Left forelimb (tissue), 1 donor: ENCODE measurements at places on chromosomes 6 and 20.
A peak's percentile ranks its signal among the peaks of the same experiment; 100 is the strongest.

GRCh38 chr6:137013738-137014602, 30.8 kb downstream of the IL20RA start:
- DNase-seq = no peak

DNA sequence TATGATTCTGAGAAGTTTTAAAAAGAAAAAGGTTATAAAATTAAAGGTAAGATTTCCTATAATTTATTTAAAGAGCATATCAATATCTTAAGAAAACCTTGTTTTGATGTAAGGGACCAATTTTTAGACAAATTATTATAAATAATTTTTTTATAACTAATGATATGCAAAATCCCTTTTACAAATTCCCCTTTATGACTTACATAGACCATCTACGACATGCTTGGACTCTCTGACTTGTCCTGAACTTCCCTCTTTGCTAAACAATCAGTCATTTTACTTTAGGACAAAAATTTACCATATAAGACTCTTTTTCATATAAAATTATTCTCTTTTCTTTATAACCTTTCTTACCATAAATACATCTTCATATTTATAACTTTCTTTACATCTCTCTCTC, 15.3 kb upstream of the ANGPT4 start:
- no peak for DNase-seq

GRCh38 chr20:56428881-56429280, 16.8 kb downstream of the CASS4 start:
- DNase-seq = no peak

- no peak for DNase-seq
These were observed 14.2 kb upstream of the SHLD1 start for GRCh38 chr20:5735845-5736510.

- DNase-seq = peak; percentile 81
These were observed 29.5 kb downstream of the SNX5 start for GRCh38 chr20:17938871-17939619.

GRCh38 chr20:53138454-53139262, 166.5 kb downstream of the TSHZ2 start:
- no peak for DNase-seq

DNA sequence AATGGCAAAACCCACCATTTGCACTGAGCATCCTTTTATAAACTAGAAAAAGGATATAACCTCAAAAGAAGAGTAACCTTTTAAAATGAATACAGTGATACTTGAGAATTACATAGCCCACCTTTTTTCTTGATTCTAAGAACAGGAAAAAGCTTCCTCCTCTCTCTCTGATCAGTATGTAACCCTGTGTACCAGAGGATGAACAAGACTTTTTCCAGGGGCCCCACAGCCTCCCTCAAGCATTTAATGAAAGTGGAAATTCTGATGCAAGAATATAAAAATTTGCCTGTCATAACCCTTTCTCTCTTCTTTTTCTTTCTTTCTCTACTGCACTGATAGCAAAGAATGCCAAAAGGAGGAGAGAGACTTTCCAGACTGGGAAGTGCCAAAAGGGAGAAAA, 64.2 kb upstream of the BTN3A2 start:
- no peak for DNase-seq

DNA sequence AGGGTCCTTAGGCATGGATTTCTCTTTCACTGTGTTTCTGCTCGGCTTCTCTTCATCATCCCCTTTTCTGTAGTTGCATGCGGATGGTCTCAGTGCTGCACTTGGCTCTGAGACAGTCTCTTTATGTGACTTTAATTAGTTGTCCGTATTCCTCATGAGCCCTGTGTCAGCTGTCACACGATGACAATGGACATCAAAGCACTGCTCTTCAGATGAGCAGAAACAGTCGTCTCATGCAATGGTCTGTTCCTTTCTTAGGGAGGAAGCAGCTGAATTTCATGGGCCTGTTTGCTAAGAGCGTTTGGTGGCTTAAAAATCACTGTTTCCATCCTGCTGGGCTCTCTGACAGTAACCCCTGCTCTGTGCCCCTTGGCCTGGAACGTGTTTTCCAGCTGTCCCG, 64.9 kb downstream of the SYTL3 start:
- DNase-seq = no peak

- no peak for DNase-seq
These were observed 13.1 kb downstream of the DNPH1 start for GRCh38 chr6:43216200-43216599.

DNA sequence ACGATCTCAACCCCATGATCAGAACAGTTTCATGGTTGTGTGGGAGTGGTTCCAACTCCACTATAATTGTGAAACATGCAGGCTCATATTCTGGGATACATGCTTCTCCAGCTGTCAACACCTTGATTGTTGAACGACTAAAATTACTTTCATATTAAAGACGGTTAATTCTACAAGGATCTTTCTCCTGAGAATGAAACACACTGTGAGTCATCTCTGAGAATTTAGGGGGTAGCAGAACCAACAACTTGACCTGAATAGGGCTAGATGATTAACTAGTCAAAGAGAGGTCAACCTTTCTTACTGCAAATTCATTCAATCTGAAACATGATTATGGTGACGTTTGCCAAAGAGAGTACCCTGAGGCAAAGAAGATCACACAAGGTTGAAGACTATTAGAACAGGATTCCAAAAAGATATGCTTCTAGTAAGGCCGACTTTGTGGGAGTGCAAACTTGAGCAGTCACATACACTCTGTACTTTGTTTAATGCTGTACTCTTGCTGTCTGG, 175.2 kb upstream of the CITED2 start:
- no peak for DNase-seq

- DNase-seq = no peak
These were observed 48.8 kb downstream of the ERMARD start for GRCh38 chr6:169800116-169800667.

DNA sequence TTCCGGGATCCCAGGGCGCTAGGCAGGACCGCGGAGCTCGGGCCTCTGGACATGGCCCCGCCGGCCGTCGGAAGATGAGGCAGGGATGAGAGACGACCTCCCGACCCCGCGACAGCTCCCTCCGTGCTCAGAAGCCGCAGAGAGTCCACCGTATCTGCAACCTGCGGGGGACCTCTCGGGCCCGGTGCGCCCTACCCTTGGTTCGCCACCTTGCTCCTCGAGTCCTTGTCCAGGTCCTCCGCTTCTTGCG, 301 bp downstream of the PPP1R3D start:
- DNase-seq = no peak

DNA sequence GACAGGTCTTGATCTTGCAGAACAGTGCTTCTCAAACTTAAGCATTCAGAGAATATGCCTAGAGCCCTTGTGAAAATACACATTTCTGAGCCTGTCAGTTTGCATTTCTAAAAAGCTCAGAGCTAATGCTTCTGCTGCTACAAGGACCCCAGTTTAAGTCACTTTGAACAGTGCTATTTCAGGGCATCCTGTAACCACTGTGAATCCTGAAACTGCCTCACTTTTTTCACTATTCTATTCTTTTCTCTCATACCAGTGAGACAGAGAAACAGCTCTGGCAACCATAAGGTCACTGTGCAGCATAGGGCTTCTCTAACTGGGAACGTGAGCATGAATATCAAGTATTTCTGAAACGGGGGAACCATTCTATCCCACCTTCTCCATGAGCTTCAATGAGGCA, 51.2 kb downstream of the LGSN start:
- no peak for DNase-seq

DNA sequence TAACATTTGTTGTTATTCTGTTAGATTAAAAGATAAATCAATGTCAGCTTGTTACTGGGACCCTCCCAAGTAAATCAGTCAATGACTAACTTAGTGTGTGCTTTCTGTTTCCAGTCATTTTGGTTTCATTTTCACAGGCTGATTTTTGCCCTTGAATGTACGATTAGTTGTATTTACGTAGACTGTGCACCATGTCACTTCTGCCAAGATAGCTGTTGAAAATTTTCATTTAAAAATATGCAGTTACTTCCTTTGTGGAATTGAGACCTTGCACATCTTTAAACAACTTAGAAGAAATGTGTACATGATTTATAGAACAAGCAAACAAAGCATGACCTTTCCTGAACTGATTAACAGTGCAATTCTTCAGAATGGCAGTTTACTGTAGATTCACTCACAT, 944.8 kb upstream of the CITED2 start:
- DNase-seq = no peak

DNA sequence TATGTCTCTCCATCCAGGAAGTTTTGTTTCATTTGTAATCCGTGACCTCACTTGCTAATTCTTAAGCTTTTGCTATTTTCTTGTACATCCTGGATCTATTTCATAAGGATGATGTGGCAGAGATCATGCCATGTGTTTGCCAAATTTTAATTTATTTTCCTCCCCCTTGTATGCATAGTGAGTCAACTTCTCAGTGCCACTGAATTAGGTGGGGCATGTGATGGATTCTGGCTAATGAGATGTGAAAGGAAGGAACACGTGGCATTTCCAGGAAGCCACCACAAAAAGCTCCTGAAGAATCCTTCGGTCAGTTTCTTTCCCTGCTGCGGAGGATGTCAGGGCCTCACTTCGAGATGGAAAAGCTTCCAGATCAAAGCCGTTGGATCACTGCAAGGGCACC, 86.2 kb upstream of the PRL start:
- no peak for DNase-seq

GRCh38 chr20:3577366-3577765, 85.8 kb downstream of the GFRA4 start:
- DNase-seq = no peak

DNA sequence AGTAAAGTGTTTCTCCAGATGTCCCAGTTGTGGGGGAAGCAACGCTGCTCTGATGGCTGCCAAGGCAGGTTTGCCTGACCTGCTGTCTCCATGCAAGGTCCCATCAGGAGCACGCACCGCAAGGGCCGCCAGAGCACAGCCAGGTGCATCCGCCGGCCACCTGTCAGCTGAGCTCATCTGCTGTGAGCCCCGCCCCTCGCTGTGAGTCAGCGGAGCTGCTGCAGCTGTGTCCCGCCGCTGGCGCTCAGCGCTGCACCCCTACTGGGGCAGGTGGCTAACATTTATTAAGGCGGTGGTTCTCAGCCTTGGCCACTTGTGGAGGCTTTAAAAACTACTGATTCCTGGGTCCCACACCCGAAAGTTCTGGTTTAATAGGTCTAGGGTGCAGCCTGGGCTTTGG, 225.7 kb downstream of the UST start:
- peak; percentile 88 for DNase-seq

DNA sequence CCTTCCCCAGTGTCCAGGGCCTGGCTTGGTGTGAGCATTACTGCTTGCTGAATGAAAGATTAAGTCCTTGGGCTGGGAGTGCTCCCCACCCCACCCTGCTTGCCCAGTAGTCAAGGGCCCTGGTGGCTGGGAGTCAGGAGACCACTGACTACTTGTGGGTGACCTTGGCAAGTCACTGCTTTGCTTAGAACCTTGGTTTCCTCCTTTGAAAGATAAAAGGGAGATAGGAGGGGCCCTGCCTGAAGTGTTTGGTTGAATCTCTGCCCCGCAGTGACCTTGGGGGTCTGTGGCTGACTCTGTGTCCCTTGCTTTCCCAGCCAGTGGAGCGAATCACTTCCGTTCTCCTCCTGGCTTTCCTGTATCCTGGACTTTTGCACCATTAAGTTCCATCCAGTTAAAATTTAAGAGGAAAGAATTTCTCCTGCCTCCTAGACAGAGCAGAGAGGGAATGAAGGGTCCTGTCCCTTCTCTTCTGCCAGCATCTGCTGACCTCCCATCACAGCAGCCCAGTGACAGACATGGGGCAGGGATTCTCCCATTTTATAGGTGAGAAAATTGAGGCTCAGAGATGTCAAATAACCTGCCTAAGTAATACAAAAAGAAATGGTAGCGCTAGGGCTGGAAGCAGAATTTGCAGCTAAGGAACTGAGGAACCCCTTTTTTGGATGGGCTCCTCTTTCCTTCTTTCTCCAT, 3.5 kb upstream of the EPB41L1 start:
- no peak for DNase-seq

DNA sequence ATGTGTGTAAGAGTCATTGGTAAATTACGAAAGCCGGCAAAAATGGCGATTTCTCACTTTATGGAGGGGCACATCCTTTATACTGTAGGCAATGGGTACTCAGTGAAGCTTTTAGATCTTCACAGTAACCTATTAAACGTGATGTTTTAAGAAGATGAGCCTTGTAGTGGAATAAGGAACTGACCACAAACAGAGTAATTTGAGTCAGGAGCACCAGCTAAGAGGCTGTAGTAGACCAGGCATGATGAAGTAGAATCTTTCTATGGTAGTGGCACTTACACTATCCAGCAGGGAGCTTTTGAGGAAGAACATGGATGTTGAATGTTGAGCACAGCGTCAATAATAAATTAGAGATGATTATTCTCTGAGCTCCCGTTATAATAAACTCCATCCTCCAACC, 65.9 kb downstream of the HIVEP2 start:
- no peak for DNase-seq

GRCh38 chr6:116512111-116512559, 696 bp downstream of the CALHM5 start:
- no peak for DNase-seq

DNA sequence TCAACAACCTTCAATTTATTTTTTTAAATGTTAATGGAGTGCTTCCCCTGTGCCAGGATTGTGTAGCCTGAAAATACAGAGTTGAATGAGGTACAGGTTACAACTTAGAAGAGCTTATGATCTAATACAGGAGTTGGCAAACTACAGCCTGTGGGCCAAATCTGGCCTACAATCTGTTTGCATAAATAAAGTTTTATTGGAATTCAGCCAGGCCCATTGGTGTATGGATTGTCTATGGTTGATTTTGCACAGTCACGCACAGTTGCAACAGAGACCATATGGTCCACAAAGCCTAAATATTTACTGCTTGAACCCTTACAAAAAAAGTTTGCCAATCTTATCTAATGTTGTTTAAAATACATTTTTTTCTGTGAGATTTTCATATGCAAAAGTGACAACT, 177.3 kb upstream of the CCN2 start:
- DNase-seq = no peak

DNA sequence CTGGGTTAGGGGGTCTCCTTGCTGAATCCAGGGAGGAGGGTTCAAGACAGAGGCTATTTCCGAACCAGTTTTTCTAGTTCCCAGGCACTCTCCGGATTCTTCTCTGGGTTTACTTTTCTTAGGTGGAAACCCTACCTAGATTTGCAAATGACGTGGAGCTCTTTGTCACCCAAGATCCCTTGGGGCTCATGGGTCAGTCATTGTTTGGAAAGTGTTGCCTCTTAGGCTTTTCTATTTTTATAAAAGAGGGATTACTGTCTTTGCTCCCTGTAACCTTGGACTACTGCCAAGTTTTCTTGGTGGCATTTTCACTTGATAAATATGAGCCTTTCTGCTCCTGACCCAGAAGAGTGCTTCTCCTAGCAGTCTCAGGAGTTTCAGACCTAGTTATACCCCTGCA, 33.6 kb downstream of the FAM209B start:
- no peak for DNase-seq

GRCh38 chr6:82331031-82331773, 32.4 kb upstream of the TPBG start:
- no peak for DNase-seq

DNA sequence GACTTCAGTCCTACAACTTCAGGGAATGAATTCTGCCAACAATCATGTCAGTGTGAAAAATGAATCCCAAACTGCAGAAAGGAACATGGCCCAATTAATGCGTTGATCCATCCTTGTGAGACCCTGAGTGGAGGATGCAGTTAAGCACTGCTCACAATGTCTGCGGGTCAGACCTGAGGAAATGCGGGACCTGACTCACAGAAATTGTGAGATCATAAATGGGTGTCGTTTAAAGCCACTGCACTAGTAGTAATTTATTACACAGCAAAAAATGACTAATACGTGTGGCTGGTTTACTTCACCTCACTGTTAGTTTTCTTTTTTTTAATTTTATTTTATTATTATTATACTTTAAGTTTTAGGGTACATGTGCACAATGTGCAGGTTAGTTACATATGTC, 505.0 kb downstream of the PRKN start:
- no peak for DNase-seq
